ENCODE measurements at places on chromosomes 3 and 15.

DNA sequence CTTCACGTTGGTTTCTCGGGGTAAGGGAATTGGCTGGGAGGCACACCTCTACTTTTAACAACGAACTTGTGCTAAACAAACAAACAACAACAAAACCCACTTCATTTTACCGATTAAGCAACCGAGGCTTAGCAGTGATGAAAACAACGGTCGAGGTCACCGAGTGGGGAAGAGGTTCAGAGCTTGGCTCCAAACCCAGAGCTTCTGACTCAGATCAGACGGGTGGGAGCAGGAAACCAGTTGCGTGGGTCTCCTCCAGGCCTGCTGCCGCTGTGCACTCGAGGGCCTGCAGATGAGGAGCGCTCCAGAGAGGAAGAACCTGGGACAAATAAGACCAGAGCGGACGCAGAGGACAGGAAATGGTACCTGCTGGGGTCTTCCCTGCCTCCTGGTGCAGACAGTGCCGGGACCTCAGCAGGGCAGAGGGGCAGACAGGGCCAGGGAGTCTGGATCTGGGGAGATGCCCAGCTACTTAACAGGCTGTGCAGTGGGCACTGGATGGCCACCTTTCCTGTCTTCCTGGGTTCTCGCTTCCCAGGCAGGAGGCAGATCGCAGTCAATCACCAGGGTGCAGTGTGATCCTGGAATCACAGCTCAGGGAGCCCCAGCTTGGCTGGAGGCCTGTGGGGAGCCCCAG lies 99.0 kb upstream of the MEF2A start:
- no peak for DNase-seq

DNA sequence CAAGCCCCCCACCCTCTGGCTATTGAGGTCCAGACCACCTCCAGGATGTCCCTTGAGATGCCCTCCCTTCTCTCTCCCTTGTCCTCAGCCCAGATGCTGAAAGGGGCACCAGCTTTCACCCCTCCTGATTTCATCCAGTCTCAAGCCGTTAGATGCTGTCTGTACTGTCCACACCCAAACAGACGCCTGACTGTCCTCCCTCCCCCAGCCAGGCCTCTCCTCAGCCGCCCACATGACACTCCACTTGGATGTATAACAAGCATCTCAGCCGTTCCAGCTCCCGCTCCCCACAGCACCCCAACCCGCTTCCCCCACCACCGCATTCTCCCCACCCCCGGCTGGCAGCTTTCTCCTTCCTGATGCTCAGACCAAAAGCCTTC lies 25.0 kb upstream of the CYP11A1 start:
- DNase-seq: no peak

DNA sequence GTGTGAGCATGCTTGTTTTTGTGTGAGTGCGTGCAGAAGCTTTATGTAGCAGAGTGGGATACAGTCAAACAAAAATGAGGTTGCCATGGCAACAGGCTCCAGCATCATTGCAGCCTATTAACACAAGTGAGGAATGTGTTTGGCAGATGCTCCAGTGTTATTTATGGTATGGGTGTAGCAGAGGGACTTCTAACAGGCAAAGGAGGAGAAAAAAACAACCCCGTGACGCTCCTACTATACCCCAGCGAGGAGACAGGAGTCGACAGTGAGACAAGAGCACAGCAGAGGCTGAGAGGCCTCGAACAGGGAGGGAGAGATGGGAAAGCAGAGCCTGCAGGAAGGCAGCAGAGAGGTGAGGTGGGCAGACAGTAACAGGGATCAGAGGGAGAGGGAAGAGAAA lies 4.9 kb downstream of the ADCY5 start:
- DNase-seq: no peak

DNA sequence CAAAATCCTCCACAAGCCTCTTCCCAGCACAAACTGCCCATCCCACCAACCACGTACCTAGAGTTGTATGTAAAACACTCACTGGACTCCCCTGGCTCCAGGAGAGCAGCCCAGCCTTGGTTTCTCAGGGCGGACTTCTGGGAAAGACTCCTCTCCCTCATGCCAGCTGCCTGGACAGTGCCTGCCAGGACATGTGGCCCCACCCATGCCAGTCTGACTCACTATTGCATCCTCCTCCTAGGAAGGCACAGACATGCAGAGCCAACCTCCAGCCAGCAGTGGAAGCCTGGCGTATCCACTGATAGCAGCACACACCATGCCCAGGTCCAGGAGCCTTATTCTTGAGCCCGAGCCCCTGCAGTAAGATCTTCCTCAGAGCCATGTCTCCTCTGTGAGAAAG lies 8.6 kb downstream of the PKM start:
- DNase-seq: peak; percentile 16

- DNase-seq: no peak
These were observed 128.8 kb upstream of the OSTN start for GRCh38 chr3:191070201-191070600.

- no peak for DNase-seq
These were observed 23.6 kb downstream of the PTPN23 start for GRCh38 chr3:47404431-47404876.

GRCh38 chr3:184486614-184487013 lies 75.0 kb upstream of the EPHB3 start:
- DNase-seq: no peak

DNA sequence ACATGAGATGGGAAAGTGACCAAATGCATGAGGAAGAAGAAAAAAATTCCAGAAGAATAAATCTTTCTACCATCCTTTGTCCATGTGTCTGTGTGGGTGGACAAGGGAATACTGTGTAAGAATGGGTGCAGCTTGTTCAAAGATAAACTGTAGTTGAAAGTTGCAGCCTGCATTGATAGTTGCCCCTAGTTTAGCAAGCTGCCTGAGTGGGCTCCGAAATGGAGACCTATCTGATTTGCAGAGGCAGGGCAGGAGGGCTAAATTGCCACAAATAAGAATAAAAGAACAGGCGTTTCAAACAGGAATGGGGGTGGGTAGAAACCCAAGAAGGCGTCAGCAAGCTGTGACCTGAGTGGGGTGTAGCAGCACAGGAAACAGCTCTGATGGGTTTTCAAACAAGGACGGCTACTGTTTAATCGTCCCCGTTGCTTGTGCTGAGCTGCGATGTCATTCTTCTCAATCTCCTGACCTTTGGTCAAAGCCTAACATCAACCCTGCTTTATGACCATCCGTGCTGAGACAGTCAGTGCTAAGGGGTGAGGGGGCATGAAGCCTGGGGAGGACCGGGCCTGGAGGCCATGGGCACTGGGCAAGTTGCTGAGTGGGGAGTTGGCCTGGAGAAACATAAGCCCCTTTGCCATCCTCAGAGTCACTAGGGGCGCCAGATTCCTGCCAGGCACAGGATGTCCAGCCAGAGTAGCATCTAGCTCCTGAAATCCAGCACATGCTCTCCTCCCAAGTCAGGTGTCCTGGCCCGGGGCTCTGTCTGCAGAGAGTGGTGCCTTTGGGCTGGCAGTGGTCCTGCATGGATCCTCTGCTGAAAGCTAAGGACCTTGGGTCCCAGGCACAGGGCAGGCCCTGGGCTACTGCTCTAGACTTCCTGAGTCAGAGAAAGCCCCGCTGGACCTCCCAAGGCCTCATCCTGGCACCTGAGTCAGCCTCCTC lies 19.2 kb upstream of the C15orf39 start:
- DNase-seq: no peak

DNA sequence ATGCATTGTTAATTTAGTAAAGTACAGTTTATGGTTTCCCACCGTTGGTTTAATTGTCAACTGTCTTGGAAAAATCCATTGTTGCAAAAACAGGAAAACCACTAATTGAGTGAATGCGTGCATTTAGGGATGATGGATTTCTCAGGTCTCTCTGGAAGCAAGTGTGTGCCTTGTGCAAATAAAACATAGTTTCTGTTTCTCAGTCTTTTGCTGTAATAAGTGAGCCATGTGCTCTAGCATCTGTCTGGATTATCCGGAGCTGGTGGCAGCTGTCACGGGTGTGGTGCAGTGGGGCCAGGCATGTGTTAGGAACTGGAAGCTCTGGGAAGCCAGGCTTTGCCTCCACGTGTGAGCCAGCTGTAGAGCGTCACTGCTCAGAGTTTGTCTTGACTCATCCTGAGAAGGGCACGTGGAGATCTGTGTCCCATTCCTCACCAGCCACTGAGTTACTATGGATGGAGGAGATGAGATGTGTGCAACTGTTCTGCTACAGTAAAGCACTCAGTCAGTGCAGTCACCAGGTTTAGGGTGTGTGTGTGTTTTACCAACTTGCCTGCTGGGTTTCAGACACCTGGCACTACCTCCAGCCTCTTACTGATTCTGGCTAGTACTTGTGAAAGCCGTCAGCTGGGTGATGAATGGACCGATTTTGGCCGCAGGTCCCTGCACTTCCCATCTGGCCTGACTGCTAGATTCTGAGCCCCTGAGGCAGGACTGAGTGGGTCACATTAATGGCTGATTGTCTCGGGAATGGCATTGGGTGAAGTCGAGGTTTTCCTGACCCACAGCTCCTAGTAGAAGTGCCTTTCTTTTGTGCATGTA lies 7.2 kb downstream of the APBA2 start:
- no peak for DNase-seq

DNA sequence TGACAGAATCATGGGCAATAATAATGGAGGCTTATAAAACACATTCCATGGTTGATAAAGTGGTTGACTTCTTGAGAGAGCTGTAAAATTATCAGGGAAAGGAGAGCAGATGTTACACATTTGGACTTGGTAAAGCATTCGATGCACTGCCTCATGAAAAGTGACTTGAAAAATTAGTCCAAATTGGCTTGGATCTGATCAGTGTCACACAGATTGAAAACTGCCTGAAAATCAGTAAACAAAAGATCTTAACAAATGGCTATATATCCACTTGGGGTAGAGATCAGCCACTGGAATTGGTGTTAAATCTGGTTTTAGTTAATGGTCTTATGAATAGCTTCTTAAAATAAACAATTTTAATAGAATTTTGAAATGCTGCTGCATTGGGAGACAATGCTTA lies 20.3 kb downstream of the SHOX2 start:
- no peak for DNase-seq

- DNase-seq: no peak
These were observed 47.5 kb upstream of the RNF7 start for GRCh38 chr3:141690431-141691072.

DNA sequence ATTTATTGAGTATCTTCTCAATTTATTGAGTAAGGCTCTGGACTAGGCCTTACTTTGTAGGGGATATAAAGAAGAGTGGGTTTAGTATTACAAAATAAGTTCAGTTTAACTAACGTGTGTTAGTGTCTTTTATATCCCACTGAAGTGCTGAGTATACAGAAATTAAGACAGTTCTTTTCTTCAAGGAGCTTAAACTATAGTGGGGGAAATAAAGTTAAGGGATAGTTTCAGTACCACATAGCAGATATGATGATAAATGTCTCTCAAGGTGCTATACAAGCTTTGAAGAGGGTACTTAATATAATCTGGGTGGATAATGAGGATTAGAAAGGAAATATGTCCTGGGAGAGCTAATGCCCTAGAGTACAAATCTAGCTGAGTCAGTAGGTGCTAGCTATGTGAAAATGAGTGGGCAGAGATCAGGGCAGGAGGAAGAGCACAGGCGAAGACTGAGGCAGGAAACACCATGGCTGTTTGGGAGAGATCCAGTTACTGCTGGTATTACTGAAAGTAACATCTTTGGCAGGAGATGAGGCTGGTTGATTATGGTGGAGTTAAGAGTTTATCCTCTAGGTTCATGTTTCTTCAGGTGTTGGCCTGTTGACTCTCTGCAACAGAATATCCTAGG lies 46.0 kb downstream of the TEX9 start:
- no peak for DNase-seq

DNA sequence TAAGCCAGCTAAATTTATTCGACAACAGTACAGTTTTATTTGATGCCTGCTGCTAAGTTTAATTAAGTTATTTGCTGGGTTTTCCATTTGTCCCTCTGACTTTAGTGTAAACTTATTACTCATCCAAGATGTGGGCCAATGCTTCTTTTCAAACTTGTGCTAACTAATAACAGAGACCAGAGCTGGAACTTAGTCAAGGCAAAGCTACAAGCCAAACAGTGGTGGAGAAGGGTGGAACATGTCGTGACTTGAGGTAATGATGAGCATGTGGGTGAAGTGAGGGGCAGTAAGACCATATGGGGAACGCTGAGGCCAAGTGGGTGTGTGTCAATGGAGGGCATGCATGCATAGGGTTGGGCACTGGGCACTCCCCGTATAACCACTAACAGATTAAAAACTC lies 63.9 kb downstream of the NMD3 start:
- no peak for DNase-seq

GRCh38 chr3:181581656-181582055 lies 130.1 kb upstream of the SOX2 start:
- no peak for DNase-seq

GRCh38 chr3:73729969-73730440 lies 105.3 kb upstream of the PDZRN3 start:
- no peak for DNase-seq

GRCh38 chr15:75223688-75224087 lies 22.0 kb downstream of the C15orf39 start:
- DNase-seq: no peak

DNA sequence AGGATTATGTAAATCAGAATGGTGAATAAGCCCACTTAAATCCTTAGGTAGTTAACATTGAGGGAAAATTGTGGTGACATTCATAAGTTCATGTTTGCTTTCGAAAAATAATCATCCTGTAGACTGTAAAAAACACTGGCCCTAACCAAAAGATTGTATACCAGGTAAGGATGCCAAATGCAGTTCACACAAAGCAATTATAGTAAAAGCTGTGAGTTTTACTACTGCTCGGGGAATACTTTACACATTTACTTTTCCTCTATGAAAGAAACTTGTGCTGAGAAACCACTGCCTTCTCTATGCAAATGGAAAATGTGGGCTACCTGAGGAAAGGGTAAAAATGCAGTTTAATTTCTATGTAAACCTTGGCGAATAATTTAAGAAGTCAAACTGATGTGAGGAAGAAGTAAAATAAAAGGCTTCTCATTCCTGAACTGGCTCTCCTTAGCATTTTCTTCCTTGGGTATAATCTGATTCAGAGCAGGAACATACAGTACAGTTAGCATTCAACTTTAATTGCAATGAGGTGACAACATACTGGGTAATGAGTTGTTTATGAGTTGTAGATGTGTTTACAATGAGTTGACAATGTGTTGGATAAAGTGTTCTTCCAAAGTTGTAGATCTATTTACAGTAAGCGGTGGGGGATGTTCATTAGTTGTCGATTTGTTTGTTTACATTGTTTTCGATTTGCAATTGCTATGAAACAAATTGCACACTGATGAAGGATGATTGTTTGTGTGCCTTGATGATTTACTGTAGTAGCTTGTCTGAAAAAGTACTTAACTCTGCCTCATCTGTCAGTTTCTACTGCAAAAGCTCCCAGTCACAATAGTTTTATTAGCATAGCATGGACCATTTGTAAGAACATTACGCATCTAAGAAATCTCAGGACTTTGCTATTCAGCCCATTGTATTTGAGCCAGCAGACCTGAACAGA lies 453.0 kb upstream of the DPH6 start:
- no peak for DNase-seq

GRCh38 chr15:93865586-93865985 lies 365.8 kb upstream of the MCTP2 start:
- DNase-seq: no peak

GRCh38 chr3:126989316-126990023 lies 6.6 kb downstream of the PLXNA1 start:
- DNase-seq: no peak

GRCh38 chr3:4395448-4395847 lies 71.6 kb downstream of the SUMF1 start:
- no peak for DNase-seq
